ENCODE measurements at places on chromosomes 11 and 22.
A peak's percentile ranks its signal among the peaks of the same experiment; 100 is the strongest.

GRCh38 chr11:128897826-128898225, 6.7 kb downstream of the KCNJ5 start:
- no peak for DNase-seq

- DNase-seq: no peak
Observed at GRCh38 chr22:47195484-47196165, 433.2 kb downstream of the TBC1D22A start.

DNA sequence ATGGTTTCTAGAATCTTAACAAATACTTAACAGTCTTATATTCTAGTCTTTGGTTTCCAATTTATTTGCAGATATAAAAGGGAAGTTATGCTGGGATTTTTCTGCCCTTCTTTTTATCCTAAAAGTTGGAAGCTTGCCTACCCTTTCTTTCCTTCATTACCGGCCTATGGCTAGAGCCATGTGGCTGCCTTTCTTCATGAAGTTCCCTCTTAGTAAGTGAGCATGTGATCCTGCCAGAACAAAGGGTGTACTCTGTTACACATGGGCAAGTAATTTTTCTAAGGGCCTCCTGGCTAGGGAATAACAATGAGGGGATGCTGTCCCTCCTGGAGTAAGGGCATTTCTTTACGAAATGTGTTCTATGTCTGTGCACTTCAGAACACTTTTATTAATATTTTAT, 252.1 kb upstream of the PITPNB start:
- no peak for DNase-seq

- DNase-seq: no peak
Observed at GRCh38 chr11:110286298-110287040, 9.9 kb downstream of the RDX start.

DNA sequence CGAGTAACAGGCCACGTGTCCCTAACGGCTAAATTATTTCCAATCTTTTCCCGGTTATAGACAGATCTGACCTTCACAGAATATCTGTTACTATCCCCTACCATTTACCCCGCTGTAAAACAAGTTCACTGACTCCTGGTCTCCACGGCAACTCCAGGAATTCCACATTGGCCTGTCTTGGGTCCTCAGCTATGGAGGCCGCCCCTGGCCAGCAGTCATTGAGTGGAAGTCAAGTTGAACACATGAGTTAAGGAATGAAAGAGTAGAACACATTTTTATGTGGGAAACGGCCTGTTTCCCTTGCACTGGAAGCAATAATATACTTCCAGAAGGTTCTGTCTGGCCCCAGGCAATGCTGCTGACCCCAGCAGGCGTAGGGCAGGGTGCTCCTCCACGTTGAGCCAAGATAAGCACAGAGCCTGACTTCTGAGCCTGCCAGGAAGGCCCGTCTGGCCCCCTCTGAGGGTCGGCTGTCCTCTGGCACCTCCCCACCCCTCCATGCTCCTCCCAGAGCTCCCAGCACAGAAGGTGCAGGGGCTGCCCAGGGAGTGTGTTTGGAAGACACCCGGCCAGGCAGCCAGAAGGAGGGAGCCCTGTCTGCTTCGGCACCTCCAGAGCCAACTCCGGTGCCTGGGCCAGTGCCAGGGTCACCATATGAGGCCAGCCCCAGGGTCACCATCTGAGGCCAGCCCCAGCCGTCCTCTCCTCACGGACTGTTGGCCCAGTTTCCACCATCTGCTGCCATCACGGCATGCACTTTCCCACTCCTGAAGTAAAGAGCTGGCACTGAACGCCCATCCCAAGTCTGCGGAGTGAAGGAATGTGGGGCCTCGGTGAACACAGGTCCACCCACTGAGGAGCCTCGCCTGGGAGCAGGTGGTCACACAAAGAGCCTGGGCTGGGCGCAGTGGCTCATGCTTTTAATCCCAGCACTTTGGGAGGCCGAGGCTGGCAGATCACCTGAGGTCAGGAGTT, 813.2 kb downstream of the BRD1 start:
- DNase-seq: no peak

DNA sequence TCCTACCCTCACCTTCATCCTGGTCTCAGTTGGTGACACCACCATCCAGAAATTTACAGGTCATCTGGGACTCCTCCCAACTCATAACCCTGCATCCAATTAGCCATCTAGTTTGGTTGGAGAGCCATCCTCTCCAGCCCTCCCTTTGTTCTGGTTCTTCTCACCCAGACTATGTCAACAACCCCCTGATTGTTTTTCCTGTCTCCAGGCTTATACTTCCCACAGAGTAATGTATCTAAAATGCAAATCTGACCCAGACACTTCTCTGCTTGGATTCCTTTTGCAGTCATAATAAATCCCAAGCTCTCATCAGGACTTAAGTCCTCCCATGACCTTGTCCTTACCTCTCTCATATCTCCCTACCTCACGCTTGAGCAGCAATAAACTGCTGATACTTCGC, 3.0 kb downstream of the TTC12 start:
- DNase-seq: no peak

DNA sequence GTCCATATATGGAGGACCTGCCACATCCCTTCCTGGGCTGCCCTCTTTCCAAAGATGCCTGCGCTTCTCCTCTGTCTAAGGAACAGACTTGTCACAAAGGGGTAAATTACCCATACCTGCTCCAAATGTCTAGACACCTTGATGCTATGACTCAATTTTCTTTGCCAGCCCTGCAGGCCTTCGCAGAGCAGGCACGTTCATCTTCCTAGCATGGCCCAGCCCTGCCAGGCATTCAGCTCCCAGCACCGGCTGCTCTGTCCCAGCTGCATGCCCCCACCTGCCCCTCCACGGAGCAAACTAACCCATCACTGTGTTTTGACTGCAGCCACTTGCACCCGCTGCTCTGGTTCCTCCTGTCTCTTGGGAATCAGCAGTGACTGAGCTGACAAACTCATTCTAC, 526.1 kb downstream of the MIAT start:
- DNase-seq: no peak

DNA sequence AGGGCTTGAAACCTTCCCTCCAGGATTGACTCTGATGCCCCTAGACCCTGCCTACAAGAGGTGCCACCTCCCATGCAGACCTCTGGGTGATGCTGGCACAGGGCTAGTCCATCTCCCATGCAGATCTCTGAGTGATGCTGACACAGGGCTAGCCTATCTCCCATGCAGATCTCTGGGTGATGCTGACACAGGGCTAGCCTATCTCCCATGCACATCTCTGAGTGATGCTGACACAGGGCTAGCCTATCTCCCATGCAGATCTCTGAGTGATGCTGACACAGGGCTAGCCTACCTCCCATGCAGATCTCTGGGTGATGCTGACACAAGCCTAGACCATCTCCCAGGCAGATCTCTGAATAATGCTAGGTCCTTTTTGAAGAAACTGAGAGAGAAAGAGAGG, 321.7 kb downstream of the NTM start:
- no peak for DNase-seq

DNA sequence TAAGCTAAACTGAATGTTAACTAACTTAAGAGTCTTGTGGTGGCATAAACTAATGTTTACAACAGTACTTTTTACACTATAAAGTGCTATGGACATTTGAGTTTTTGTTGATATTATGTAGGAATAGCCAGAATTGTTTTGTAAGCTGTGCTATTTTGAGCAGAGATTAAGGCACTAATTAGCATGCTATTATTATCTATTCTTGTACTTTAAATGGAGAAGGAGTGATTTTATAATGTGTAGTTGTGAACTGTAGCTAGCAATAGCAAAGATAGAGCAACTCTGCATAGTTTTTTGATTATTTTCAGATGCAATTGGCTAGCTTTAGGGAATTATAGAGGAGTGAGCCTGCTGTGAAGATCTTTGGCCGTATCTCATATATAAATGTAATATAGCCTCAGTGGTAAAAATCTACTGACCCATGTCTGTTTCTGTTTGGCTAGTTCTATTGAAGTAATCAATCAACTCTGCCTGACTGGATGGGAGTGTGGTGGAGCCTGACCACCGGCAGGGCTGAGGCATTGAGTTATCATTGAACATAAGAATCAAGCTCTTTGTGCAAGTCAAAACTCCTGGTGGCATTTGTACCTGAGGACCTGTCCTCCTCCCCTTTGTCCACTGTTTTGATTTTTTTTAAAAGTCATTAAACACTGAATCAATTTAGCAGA, 34.3 kb downstream of the NCAM1 start:
- DNase-seq: no peak

DNA sequence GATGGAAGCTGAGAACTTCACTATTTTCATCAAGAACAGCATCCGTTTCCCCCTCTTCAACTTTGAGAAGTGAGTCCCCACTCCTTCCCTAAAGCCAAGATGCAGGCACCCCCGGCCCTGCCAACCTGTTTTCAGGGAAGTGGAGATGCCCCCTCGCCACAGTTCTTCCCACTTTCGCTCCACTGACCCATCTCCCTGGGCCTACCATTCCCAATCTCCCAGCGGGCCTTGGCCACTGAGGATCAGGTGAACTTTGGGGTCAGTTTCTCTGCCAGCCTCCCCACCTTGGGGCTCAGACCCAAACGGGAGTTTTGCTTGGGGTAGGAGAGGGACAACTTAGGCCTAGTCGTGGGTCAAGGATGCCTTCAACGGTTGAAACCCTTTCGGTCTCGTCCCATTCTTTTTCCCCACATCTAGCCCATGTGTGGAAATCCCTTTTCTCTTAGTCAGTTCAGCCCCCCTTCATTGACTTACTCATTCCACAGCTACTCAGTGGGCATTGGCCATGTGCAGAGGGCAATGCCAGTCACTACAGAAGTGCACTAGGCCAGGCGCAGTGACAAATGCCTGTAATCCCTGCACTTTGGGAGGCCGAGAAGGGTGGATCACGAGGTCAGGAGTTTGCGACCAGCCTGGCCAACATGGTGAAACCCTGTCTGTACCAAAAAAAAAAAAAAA, 10.6 kb downstream of the P2RX3 start:
- DNase-seq: no peak

- DNase-seq: no peak
Observed at GRCh38 chr11:61550665-61551227, 30.1 kb downstream of the SYT7 start.

- no peak for DNase-seq
Observed at GRCh38 chr11:13997881-13998280, 35.4 kb downstream of the SPON1 start.

DNA sequence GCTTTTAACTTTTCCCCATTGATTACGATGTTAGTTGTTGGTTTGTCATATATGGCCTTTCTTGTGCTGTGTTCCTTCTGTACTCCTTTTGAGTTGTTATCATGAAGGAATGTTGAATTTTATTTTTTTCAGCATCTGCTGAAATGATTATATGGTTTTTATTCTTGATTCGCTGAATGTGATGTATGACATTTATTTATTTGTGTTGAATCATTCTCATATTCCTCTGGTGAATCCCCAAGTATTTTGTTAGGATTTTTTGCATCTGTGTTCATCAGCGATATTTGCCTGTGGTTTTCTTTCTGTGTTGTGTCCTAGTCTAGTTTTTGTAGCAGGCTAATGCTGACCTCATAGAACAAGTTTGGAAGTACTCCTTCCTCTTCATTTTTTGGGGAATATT, 78.2 kb downstream of the GGT1 start:
- DNase-seq: no peak

GRCh38 chr11:2306877-2307500, 5.2 kb downstream of the TSPAN32 start:
- peak; percentile 50 for DNase-seq

GRCh38 chr11:1208394-1209261, 14.2 kb upstream of the MUC5B start:
- no peak for DNase-seq

GRCh38 chr11:73002214-73002613, 139.9 kb downstream of the FCHSD2 start:
- DNase-seq: no peak

- DNase-seq: no peak
Observed at GRCh38 chr11:105929084-105929955, 92.7 kb downstream of the MSANTD4 start.

- no peak for DNase-seq
Observed at GRCh38 chr11:58928691-58929090, 10.6 kb upstream of the GLYATL1 start.

DNA sequence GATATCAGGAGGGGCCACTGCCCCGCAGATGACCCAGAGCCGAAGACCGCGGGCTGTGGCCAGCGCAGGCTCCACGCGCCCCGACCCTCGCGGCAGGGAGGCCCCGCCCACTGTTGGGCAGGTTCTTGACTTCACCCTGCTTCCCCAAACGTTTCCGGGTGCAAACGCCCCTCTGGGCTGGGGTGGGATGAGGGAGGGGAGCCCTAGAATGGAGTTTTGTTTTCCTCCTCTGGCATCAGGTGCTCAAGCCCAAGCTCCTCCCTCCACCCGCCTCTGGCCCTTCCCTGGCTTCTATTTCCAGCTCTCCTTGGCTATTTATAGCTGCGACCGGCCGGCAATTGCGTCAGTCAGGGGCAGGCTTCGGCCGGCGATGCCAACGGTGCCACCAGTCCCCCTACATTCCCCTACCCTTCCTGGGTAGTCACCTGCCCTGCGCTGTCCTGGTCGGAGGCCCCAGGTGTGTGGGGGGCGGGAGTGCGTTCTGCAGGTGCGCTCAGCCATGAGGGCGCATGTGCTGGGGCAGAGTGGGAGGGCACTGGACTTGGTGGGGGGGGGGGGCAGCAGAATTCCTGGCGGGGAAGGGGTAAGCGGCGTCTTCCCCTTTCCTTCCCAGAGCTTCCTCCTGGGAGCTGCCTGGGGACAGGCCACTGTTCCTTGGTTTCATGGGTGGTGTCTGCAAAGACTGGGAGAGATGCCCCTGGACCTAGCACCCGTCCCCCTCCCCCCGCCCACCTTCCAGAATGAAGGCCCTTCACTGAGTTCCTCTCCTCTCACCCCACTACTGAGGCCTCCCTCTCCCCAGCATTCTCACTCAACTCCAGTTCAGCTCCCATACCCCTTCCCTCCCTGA, 23.6 kb downstream of the DUSP8 start:
- peak; percentile 85 for DNase-seq

DNA sequence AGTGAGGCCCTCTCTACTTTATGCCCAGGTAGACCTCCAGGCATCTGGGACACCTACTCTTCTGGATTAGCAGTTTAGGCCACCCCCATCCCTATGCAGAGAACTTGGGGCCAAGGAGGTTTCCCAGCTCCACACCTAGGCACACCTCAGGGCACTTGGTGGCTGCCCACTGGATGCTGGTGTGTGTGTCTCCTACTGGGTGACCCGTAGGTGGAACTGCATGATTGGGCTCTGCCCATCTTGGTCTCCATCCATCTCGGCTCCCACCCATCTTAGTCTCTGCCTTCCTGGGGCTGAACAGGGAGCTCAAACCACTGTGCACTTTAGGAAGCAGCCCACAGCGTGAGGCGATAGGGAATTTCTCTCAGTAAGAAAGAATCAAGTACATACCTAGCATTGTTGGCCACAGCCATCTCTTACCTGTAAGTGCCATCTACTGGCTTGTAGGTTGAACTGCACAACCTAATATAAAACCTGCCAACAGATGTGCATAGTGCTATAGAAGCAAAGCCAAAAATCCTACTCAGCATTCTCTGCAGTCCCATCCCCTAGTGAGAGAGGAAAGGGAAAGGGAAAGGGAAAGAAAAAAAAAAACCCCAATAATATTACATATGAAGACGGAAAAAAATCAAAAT, 61.6 kb upstream of the PTPN5 start:
- no peak for DNase-seq

GRCh38 chr11:69369945-69370344, 76.0 kb downstream of the MYEOV start:
- no peak for DNase-seq
